ENCODE measurements at places on chromosomes 7 and 10.

DNA sequence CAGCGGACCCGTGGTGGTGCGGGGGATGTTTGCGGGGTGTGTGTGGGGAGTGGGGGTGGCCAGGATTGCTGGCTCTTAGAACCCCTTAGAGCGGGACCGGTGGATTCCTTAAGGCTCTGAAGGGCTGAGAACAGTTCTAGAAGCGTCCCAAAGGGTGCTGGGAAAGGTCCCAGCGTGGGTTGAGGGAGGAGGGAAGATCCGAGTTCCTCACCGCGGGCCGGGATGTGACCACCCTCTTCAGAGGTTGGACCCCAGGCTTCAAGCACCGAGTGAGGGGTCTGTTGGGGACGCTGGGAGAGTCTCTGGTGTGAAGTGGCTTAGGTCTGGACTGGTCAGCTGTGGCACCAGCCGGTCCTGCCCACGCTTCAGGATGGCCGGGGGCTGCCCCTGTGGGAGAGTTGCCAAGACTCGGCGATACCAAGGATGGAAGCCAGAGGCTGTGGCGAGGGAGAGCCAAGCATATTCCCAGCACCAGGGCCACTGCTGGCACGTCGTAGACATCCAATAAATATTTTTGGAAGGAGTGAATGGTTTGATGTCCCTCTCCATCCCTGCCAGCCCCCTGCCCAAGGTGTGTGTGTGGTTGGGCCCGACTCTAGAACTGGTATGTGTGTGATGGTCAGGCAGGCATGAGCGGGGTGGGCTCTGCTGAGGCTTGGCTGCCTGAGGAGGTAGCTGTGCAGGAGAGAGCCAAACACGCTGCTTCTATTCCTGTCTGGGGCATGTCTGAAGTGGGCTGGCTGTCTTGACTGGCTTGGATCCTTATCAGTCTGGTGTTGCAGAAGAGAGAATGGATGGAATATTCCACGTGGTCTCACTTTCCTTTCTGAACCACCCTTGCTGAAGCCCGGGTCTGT is 19.2 kb downstream of the ZNF775 start:
- DNase-seq = no peak

DNA sequence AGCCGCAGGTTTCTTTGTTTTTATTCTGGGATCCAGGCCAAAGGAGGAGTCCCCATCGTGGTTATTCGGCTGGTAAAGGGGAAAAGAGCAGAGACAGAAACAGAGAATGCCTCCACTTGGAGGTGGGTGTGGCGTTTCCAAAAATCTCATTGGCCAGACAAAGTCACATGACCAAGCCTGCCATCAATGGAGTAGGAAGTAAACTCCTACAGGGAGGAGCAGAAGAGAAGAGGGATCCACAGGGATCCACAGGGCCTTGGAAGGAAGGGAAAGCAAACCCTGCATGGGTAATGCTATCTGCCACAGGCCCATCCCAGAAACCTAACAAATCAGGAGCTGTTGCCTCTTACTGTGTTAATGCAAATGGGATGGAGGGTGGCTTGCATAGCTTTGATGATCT is 425.7 kb upstream of the GALNT17 start:
- DNase-seq = no peak

- no peak for DNase-seq
Observed at GRCh38 chr7:74307738-74308505, 18.7 kb downstream of the CLIP2 start.

- DNase-seq = no peak
Observed at GRCh38 chr7:23787272-23787671, 77.3 kb downstream of the STK31 start.

DNA sequence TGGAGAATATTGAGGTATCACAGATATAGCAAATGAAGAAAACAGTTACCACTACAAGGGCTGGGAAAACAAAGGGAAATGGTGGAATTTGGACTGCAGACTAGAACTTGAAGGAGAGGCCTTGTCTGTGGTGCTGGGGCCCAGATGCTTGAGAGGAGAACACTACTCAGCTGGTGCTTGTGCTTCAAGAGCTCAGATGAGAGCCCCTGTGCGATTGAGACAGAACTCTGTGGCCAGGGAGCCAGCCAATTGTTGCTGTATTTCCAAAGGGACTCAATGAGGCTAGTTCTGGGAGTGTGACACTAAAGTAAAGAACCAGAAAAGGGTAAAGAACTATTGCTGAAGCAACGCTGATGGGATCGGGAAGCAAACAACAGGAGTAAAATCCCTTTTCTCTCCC is 406.5 kb upstream of the SEMA3D start:
- no peak for DNase-seq

GRCh38 chr7:29463504-29464158 is 100.0 kb upstream of the PRR15 start:
- DNase-seq = no peak

DNA sequence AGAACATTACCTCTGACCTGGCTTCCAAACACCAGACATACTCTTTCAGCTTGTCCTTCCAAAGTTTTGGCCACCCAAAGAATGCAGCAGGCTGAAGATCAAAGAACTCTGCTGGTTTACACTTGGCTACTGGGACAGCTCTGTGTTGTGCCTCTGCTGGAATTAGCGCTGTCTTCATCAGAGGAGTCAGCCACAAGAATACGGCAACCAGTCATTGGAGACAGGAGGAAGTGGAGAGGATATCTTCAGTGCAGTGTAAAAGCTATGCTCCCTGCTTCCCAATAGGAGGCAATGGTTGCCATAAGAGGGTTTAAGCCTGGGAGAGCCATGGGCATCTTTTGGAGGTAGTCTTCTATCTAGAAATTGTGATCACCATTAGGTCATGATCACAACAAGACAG is 126.7 kb upstream of the WNT16 start:
- DNase-seq = no peak

DNA sequence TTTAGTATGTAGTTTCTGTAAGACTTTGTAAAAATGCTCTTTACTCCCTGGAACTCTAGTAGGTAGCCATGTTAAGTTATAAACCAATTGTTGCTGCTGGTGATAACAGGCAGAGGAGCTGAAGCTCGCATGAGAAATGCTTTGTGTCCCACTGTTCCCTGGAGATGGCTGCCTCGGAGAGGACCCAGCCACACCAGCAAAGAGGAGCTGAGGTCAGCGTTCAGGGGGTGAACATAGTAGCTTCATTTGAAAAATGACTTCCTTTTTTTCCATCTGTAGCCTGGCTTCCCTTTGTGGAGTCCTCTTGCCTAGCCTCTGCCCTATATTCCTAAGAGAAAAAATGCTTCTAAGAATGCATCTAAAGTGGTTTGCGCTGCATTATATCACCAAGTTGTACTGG is 20.3 kb downstream of the CELF2 start:
- no peak for DNase-seq

GRCh38 chr7:26356229-26356628 is 64.6 kb downstream of the SNX10 start:
- no peak for DNase-seq

- DNase-seq = no peak
Observed at GRCh38 chr10:11189582-11190376, 172.1 kb downstream of the CELF2 start.

- no peak for DNase-seq
Observed at GRCh38 chr10:114278140-114278883, 39.3 kb downstream of the VWA2 start.

- no peak for DNase-seq
Observed at GRCh38 chr7:24820730-24821044, 63.4 kb upstream of the GSDME start.
